ENCODE measurements at places on chromosomes 6 and 20. TPM values are rescaled to one million over a fixed set of nuclear protein-coding genes. Genes with fewer than 3 reads are reported as not detected.

DNA sequence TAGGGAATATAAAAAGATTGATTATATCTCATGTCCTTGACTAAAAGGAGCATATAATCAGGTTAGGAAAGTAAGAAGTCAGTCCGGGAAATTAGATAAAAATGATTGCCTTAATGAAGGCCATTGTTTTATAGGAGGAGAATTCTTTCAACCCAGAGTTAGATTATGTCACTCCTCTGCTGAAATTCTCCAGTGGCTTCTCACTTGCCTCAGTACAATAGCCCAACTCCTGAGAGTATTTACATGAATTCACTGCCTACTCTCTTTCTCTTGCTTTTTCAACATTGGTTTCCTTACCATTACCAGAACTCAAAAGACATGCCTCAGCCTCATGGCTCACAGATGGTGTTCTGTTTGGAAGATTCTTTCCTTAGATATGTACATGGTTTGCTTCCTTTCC lies 114.9 kb downstream of the EPHA7 start:
- H3K36me3 ChIP-seq = no peaks in the 10 kb centered on the region
- no peak overlapping the region for H3K27ac ChIP-seq
- no peak overlapping the region for H3K4me3 ChIP-seq
- H3K4me1 ChIP-seq = no peaks in the 10 kb centered on the region
- H3K27me3 ChIP-seq = no peaks in the 10 kb centered on the region

DNA sequence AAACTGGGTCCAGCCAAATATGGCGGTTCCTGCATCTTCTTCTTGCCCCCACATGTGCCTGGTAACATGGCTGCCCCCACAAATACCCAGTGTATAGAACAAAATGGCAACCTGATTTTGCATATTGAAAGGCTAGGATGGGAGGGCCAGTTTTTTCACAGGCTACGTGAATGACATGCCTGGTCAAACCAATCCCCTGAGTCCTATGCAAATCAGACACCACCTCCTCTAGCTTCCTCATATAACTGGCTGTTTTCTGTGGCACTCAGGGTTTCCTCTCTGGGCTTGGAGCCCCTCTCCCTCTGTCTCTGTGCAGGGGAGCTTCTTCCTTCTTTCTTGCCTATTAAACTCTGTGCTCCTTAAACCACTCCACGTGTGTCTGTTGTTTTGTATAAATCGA lies 372.1 kb downstream of the KIF16B start:
- H3K36me3 ChIP-seq = no peaks in the 10 kb centered on the region
- no peak overlapping the region for H3K27ac ChIP-seq
- no peaks in the 10 kb centered on the region for H3K27me3 ChIP-seq
- no peak overlapping the region for H3K4me3 ChIP-seq

DNA sequence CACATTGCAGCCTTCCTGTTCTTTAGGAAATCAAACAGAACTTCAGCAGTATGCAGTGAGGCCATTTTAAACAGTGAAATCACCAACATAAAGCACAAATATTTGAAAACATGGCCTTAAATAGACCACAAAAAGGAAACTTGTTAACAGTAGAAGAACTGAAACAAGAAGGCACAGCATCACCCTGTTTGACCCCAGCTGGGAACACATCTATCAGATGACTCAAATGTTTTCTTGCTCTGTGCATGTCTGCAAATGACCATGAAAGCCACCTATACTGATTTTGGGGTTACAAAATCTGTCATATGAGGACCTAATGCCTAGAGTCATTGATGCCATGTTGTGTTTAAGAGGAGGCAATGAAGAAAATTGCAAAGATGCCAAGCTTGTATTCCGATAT lies 123.8 kb upstream of the ADGRF1 start:
- no peaks in the 10 kb centered on the region for H3K4me1 ChIP-seq
- no peaks in the 10 kb centered on the region for H3K36me3 ChIP-seq
- no peak overlapping the region for H3K4me3 ChIP-seq
- DNase-seq = no peak

DNA sequence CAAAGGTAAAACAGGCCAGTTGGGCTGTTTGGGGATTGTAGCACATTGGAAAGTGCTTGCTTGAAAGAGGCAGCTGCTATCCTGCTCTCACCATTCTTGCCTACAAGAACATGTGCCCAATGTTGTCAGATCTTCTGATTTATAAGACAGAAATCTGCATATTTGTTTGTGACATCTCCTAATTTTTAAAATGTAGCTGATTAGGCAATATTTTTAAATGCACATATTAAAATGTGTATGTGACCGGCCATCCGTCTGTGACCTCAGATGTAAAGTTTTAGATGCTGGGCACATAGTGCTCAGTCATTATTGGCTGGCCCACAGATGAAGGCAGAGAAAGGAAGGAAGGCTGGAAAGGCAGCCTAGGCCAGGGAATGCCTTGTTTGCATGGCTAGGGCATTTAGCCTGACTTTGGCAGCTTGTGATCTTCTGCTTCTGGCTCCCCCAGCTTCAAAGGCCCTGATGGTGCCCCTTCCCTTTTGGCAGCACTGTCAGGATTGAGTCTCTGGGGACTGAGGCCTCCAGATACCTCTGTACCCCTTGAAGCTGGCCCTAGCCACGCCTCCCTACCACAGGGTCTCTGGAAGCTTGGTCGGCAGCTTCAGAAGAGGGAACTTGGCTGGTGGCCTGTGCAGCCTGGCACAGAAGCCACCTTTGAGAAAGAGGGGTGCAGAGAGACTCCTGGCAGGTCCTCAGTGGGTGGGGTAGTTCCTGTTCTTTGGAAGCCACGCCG lies 6.4 kb downstream of the SNPH start:
- H3K4me1 ChIP-seq = no peaks in the 10 kb centered on the region
- H3K27ac ChIP-seq = no peak overlapping the region
- no peaks in the 10 kb centered on the region for H3K36me3 ChIP-seq
- no peak for DNase-seq
- no peaks in the 10 kb centered on the region for H3K27me3 ChIP-seq

BCKDHB gene
- 26.6 TPM for total RNA-seq
